Right forelimb (tissue), 1 donor: ENCODE measurements at places on chromosomes 11 and 22.
A peak's percentile ranks its signal among the peaks of the same experiment; 100 is the strongest.

GRCh38 chr11:119376197-119376847, 5.2 kb downstream of the USP2 start:
- DNase-seq, result peak; percentile 83

- peak; percentile 55 for DNase-seq
These were observed 1480.4 kb downstream of the FAM181B start for GRCh38 chr11:81253244-81253643.

GRCh38 chr11:8234910-8235309, 28.8 kb downstream of the LMO1 start:
- no peak for DNase-seq

DNA sequence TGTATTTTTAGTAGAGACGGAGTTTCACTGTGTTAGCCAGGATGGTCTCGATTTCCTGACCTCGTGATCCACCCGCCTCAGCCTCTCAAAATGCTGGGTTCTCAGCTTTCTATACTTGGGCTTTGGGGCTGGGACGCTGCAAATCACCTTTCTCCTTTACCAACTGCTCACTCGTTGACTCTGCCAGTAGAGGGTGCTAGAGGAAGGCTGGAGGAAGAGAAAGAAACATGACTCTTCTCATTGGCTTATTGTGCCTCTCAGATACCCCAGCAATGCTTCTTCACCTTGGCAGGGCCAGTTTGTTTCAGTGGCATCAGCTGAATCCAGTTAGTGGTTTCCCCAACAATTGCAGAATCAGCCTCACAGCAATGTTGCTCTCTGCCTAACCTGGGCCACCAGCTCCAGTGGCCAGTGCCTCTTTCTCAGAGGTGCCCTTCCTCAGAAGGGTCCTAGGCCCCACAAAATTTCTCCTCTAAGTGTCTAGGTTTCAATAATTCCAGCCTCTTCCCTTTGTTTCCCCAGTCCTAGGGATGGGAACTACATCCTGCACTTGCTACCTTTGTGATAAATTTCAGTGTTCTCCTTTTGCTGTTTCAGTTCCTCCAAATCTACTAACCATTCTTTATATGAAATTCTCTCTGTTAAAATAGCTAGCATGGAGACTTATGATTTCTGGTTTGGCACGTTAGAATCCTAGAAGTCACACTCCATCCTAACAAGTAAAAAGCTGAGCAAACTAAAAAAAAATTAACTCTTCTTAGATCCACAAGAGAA, 71.5 kb upstream of the VSTM5 start:
- DNase-seq, result no peak

- no peak for DNase-seq
These were observed 44.9 kb downstream of the C11orf58 start for GRCh38 chr11:16783321-16783801.

DNA sequence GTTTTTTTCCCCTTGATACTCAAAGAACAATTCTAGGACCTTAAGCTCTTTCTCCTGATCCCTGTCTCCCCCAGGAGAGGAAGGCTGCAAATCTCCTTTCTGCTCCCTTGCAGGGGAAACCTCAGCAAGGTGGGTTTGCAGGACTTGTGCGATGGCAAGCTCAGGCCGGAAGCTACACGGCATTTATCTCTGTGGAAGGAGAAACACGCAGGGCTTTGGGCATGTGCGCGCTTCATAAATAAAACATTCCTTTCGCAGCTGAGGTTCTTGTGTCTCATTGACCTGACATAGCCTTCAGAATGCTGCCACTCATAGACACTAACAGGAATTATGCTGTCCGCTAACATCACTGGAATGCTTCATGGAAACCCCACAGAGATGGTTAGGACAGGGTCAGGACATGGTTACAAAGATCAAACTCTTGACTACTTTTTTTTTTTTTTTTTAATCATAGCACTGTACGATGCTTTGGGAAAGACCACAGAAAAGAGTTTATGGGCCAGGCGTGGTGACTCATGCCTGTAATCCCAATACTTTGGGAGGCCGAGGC, 42.6 kb downstream of the SLN start:
- no peak for DNase-seq

DNA sequence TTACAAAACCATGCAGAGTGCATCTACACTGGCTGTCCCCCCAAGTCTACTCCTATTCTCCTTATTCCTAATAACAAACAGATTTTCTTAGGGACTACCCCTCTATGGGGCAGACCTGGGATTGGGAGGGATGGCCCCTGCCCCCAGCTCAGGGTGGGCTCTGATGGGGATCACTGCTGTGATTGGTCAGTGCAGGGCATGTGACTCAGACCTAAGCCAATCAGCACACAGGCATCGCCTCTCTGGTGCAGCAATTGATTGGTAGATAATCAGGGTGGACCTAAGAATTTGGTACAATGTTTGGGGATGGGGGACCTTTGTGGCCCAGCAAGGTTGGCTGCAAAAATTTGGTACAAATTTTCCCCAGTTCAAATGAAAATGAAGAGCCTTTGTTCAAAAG, 57.2 kb upstream of the SHANK2 start:
- peak; percentile 24 for DNase-seq

DNA sequence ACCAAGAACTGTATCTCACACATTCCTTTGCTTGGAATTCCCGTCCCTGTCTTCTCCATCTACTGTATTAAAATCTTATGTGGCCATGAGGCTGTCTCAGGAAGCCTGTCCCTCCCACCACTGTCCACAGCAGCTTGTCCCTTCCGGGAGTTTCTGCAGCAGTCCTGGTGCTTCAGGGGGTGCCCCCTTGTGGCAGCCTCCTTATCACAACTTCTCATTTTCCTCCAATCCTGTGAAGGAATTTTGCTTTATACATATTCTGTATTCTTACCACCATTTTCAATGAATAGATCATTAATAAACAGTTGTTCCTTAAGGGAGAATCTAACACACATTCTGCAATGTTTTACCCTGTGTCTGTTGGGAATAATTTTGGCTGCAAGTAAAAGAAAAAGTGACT, 220.4 kb upstream of the RAG2 start:
- no peak for DNase-seq

DNA sequence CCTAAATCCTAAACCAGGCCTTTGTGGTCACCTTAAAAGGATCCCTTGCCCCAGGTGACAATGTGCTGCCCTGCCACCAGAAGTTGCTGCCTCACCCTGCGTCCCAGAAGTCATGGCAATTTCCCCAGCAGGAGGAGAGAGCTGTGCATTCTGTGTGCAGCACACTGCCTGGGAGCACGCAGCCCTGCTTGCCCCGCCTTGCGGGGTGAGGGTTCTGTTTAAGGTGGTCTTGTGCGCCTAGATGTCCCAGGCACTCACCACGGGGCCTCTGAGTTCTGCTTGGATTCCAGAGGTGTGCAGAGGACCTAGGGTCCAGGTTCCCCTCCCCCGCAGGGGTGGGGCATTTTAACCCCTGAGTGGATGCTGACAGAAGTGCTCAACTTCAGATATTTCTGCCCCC, 95.0 kb downstream of the GRAMD1B start:
- DNase-seq, result no peak

GRCh38 chr11:18490736-18491485, 35.3 kb downstream of the LDHAL6A start:
- no peak for DNase-seq

DNA sequence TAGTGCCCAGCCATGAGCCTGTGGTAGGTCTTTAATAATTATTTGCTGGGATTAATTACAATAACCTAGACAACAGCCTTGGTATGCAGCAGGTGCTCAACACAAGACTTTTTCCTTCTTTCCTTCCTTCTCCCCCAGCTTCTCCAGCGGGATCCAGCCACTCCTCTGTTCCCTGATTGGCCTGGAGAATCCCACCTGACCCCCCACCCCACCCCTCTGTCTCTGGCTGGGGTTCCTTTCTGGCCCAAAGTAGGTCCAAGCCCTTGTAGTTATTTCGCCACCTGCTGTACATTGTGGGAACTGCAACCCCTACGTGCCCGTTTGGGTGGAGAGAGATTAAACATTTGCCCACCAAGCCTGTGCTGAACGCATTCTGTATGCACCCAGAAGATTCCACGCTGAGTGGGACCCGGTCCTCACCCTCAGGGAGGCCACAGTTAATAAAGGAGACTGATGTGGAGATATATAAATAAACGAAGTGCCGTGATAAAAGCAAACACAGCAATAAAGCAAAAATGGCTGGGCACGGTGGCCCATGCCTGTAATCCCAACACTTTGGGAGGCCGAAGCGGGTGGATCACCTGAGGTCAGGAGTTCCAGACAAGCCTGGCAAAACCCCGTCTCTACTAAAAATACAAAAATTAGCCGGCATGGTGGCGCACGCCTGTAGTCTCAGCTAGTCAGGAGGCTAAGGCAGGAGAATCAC, 32.1 kb upstream of the DGKZ start:
- DNase-seq, result peak; percentile 77

DNA sequence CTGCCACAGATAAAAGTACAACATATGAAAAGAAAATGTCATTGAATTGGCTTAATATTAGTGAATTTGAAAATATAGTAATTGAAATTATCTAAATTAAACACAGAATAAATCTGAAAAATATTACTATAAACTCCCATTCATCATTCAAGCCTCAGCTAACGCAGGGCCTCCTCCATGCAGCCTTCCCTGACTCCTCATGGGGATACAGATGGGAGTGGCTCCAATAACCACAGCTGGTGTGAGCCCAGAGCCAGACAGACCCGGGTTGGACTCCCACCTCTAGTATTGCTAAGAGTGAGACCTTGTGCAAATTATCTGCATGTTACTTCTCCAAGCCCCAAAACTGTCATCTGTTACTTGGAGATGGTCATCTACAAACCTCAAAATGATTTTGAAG, 44.9 kb downstream of the CSF2RB start:
- no peak for DNase-seq

DNA sequence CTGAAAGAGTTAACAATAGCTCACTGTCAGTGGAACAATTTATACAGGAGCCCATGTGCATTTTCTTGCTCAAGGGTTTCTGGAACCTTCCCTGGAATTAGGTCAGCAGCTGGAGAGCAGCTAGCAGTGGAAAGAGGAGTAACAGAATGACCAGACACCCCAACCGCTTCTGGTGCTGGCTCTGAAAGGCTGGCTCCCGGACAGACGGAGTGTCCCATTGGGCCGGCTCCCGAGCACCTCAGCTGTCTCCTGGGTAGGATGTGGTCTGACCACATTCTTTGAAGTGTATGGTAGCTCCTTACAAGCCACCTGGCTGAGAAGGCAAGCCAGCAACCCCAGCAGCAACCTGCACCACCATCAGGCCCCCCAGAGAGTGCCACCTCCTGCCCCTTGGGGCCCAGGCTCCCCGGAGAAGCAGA, 44.7 kb downstream of the ABTB2 start:
- no peak for DNase-seq

DNA sequence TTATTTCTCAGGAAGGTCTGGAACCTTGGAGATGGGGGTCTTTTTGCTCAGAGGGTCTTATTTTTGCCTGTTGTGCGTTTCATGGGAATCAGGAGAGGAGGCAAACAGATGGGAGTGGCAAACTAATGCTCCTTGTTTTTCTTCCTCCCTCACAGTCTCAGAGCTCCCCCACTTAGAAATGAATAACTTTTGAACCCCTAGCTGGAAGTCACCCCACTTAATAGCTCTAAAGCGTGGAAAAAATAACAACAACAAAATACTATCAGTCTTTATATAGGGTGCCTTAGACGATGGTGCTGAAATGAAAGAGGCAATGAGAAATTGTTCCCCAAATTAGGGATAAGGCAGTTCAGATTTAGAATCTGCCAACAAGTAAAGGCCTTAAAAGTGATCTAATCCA, 76.8 kb upstream of the BDNF start:
- no peak for DNase-seq

GRCh38 chr11:17244046-17244445, 32.5 kb upstream of the NUCB2 start:
- no peak for DNase-seq

GRCh38 chr11:61120099-61120705, 17.9 kb downstream of the CD5 start:
- DNase-seq, result no peak

GRCh38 chr11:34205326-34206035, 100.1 kb downstream of the NAT10 start:
- no peak for DNase-seq

DNA sequence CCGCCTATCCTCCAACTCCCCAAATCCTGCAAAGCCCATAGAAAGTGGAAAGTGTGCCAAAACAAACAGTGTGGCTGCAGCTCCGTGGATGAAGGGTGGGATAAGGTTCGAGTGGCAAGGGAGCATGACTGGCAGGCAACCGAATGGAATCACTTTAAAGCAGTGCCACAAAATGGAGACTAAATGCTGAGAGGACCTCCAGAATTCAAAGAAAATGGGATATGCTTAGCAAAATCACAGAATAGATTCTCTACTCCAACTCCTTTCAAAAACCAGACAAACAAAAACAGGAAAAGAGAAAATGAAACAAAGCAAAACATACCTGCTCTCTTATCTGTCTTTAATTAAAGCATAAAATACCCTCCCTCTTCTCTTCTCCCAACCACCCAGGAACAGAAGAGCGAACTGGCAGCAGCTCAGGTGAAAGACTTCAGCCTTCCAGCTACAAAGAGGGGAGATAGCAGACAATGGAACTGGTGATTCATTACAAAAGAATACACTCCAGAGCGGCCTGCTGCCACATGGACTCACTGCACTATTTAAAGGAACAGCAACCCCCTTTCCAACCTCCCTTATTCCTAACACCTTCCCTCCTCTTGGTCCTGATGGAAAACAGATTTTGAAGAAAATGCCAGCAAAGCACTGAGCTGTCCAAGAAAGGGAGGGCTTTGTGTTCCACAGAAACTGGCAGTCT, 118.5 kb downstream of the APOL5 start:
- DNase-seq, result peak; percentile 80

DNA sequence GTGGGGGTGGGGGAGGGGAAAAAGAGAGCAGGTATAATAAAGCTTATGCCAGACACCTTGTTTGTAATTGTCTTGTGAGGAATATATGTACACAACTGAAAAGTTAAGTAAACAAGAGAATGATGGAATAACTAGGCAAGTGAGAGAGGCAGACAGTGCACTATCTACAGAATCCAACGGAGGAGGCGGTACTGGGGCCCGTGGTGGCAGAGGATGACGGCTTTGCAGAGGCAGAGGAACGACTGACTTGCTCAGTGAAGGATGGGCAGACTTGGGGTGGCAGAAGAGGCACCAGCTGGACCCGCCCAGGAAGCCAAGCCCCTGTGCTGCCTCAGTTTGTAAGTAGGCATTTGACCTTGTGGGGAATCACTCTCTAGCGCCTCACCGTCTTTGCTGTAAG, 297.6 kb downstream of the ST3GAL4 start:
- no peak for DNase-seq

DNA sequence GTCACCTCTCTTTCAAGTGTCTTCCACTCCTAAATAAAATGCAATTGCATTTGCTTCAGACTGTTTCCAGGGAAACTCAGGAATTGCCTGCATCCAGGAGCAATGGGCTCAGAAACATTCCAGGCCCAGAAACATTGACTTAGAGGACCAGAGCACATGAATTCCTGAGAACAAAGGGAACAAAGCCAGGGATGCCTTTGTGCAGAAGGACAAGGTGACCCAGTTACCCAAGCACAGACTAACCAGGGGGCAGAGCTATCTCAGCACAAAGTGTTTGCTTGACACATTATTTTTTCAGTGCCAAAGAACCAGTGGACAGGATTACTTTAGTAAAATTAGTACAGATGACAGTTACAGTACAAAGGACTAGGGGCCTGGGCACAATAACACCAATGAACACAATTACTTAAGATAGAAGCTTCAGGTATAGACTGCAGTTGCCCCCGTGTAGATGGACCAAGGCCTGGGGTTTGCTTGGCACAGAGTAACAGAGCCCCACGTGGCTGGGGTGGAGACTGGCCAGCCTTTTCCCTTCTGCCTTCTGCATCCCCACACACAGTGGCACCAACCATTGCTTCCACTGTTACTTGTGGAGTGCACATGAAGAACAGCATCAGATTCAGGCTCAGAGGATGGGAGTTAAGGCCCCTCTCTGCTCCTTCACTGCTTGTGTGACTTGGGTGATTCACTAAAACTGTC, 500.8 kb downstream of the INSC start:
- no peak for DNase-seq

GRCh38 chr11:87007963-87008362, 29.8 kb upstream of the TMEM135 start:
- no peak for DNase-seq
